ENCODE measurements at places on chromosomes 6 and 20. TPM values are rescaled to one million over a fixed set of nuclear protein-coding genes. Genes with fewer than 3 reads are reported as not detected.

Gene TREML1
- not detected for total RNA-seq

Gene PRDM13
- not detected for total RNA-seq

Gene ZNF165
- total RNA-seq = 1.2 TPM

Gene TMEM244
- not detected for total RNA-seq

Gene CST8
- total RNA-seq = not detected

Gene CYP39A1
- total RNA-seq = 4.3 TPM

Gene SLC22A7
- not detected for total RNA-seq

Gene SPEF1
- total RNA-seq = not detected

Gene NRSN1
- total RNA-seq = not detected

Gene KCNK15
- total RNA-seq = 81.3 TPM

Gene MYLIP
- 10.1 TPM for total RNA-seq

Gene CPNE5
- total RNA-seq = not detected

Gene ZFP57
- 0.36 TPM for total RNA-seq

Gene TINAG
- total RNA-seq = not detected

Gene RHAG
- not detected for total RNA-seq

Gene OVOL2
- not detected for total RNA-seq

Gene ELOVL4
- 6.8 TPM for total RNA-seq

Gene SCRT2
- total RNA-seq = not detected

Gene PIGT
- 52.8 TPM for total RNA-seq

Gene PIGU
- 9.0 TPM for total RNA-seq

Gene SUMO4
- 3.6 TPM for total RNA-seq

Gene SH3BGRL2
- 2.2 TPM for total RNA-seq

Gene SLC13A3
- 1.8 TPM for total RNA-seq

Gene TMEM217
- total RNA-seq = 3.3 TPM

Gene TLDC2
- total RNA-seq = not detected
